ENCODE measurements at places on chromosomes 11 and 22.

- DNase-seq: peak; percentile 44
Measured at GRCh38 chr22:40300884-40301672, 45.2 kb upstream of the ADSL start.

GRCh38 chr11:35317253-35317652 is 102.1 kb downstream of the SLC1A2 start:
- DNase-seq: no peak

- DNase-seq: no peak
Measured at GRCh38 chr11:104033134-104033533, 3.3 kb upstream of the DDI1 start.

DNA sequence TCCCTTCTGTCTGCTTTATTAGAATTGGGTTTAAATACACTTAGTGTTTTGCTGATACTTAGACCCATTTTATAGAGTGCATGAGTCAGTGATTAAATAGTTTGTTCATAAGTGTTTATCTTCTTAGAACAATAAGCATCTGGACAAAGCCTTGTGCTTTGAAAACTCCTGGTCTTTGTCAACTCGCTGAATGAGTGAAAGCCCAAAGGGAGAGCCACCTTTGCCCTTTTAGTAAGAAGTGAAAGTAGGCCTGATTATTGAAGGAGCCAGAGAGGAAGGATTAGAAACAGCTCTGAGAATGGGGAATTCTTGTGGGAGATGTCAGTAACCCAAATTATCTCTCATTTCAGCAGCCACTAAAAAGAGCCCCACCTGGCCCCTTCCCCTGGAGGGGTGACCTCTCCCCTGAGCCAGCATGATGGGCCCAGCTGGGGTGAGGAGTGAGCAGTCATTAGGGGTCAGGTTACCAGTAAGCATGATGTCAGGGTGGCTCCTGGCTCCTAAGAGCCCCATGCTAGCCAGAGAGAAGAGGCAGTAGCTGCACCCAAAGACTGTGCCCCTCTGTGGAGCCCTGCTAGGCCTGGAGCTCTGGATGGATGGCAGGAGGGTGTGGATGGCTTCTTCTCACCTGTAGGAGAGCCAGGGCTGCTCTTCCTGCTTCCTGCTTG is 125.1 kb upstream of the E2F8 start:
- no peak for DNase-seq

- DNase-seq: no peak
Measured at GRCh38 chr11:93024369-93024768, 54.9 kb downstream of the MTNR1B start.

- DNase-seq: peak; percentile 92
Measured at GRCh38 chr11:7635137-7635536, 38.2 kb downstream of the CYB5R2 start.

DNA sequence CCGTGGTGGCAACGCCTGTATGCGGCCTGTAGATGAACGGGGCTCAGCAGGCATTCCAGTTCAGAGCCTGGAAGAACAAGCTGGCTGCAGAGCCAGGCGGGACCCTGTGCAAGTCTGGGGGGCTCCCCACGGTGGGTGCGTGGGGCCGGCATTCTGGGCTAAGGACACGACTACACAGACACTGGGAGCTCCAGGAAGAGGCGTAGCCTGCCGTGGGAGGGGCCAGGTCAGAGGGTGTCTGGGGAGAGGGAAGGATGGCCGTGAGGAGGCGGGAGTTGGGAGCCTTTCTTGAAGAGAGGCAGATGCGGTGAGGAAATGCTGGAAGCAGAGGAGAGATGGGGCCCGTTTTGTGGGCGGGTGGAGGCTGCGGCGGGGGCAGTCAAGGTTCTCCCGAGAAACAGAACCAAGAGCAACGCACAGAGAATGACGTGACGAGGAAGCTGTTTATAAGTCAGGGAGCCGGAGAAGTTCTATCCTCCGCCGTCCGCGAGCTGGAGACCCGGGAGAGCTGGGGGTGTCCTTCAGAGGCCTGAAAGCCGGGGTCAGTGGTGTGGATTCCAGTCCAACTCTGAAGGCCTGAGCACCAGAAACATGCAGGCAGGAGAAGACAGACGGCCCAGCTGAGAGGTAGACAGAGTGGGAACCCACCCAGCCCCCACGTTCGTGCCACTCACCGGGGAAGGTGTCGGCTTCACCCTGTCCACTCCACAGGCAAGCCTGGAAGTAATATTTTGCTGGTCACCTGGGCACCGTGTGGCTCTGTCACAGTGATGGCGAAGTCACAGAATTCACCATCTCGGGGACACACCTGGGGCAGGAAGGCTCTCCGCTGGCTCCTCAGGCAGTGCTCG is 529.6 kb downstream of the BRD1 start:
- no peak for DNase-seq

DNA sequence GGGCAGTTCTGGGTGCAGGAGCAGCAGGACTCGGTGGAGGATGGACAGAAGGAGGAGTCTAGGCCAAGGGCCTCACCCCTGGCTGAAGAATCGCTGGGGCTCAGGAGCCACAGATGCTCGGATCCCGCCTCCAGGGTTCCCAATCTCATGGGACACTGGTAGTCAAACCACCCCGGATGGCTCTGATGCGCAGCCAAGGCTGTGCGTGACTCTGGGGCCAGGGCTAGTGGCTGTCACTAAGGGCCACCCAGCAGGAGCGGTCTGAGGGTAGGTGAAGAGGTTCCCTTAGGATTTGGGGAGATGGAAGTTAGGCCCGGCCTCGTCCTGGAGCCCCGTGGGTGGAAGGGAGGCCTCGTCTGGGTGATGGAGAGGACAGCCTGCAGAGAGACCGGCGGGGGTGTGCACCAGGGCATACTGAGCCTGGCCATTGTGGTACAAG is 300.6 kb downstream of the TBC1D22A start:
- DNase-seq: no peak

- no peak for DNase-seq
Measured at GRCh38 chr11:44340656-44341055, 30.7 kb upstream of the ALX4 start.

DNA sequence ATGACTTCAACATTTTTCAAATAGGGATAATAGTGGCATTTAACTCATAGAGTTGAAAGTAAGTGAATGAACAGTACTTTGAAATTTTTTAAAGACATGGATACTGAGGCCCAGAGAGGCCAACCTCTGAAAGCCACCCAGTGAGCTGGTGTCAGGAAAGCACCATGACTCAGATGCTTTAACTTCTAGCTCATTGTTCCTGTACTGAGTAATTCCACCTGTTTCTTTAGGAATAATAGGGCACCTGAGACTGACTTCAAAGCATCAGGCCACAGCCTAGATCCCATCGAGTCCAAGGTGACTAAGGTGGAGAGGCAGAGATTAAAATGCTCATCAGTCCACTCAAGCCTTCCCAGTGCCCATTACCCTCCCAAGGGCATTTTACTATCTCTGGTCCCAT is 491.8 kb upstream of the TENM4 start:
- DNase-seq: no peak

DNA sequence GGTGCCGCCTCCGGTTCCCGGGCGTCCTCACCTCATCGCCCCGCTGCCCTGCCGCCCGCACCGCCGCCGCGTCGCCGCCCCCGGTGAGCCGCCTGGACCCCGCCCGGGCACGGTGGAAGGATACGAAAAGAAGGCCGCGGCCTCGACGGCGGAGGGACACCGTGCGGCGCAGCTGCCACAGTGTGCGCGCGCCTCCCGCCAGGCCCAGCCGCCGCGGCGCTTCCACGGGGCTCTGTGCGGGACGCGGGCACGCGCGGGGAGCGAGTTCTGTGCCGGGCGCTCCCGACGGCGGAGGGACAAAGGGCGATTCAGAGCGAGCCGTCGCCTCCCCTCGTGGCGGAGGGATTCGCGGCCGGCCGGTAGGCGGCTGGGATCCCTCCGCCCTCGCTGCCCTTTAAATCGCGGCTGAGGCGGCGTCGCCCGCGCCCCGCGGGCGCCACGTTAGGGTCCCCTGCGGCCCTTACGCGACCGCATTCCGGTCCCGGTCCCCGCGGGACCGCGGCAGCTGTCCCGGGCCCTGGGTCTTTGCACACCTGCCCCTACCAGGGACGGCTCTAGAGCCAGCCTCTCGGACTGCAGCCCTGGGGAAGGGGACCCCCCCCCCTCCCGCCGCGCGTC is 568 bp upstream of the KMT5B start:
- DNase-seq: peak; percentile 98

GRCh38 chr11:26578998-26579661 is 7.1 kb upstream of the MUC15 start:
- DNase-seq: no peak

DNA sequence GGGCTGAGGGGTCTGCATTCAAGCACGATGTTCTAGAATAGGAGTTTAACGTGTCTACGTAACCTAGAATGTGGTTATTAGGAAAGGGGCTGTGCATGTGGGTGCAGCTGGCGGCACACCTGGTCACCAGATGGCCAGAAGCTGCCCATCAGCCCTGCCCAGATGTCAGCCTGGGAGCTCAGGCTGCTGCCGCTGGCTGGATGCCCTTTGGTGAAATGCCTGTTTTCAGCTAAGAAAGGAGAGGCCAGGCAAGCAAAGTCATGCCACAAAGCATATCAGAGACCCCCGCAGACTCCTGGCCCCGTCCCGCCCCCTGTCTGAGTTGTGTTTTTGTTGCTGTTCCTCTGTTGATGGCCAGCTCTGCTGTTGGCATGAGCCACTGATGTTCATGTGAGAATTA is 11.3 kb upstream of the ADORA2A start:
- DNase-seq: no peak

- no peak for DNase-seq
Measured at GRCh38 chr11:76184551-76184993, 21.7 kb downstream of the WNT11 start.

DNA sequence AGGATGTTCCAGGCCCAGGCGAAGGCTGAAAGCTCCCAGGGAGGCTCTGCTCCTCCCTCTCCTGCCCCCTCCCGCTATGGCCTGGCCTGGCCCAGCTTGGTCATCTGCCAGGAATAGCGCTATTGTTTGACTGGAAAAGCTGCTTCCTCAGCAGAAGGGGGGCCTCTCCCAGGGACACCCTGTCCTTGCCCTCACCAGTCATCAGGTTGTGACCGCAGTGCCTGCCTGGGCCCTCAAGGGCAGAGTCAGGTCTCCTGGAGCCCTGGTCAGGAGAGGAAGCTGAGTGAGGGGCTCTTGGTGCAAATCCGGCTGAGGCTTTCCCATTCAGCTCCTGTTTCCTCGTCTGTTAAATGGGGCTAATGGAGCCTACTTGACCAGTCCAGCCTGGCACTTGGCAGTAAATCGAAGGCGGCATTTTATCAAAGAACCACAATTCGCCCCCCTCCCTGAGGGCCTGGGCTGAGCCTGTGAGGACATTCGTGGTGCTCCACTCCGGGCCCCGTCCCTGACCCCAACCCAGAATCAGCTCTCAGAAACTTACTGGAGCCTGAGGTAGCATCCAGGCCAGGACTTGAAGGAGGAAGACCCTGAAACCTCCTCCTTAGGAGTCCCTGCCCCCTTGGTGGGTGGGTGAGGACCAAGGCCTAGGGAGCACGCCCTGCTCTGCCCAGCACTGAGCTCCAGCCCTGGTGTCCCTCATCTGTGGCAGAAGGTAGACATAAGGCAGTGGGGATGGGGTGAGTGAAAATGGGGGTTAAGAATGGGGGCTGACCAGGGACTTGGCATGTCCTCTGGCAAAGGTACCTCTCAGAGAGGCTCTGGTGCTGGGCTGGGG is 2.0 kb upstream of the CASTOR1 start:
- DNase-seq: no peak

GRCh38 chr11:68357568-68357967 is 45.2 kb downstream of the LRP5 start:
- DNase-seq: no peak

DNA sequence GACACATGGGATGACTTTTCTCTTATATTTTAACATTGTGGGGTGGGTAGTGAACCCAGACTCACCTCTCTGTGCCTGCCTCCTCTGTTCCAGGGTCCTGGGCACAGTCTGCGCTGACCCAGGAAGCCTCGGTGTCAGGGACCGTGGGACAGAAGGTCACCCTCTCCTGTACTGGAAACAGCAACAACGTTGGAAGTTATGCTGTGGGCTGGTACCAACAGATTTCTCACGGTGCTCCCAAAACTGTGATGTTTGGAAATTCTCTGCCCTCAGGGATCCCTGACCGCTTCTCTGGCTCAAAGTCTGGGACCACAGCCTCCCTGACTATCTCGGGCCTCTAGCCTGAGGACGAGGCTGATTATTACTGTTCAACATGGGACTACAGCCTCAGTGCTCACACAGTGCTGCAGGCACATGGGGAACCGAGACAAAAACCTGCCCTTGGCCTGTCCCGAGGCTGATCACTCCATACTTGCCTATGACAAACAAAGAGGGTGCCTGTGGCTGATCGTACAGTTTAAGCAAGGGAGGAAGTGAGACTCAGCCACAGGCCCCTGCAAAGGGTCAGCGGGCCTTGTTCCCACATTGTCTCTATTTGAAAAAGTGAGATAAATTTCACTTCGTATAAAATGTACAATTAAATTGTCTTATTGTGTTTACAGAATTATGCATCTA is 43.7 kb upstream of the TOP3B start:
- DNase-seq: no peak

DNA sequence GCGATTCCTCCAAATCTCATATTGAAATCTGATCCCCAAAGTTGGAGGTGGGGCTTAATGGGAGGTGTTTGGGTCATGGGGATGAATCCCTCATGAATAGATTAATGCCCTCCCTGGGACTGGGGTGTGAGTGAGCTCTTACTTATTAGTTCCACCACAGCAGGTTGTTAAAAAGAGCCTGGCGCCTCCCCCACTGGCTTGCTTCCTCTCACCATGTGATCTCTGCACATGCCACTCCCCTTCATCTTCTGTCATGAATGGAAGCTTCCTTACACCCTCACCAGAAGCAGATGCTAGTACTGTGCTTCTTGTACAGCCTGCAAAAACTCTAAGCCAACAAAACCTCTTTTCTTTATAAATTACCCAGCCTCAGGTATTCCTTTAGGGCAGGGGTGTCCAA is 8.8 kb downstream of the RRAS2 start:
- no peak for DNase-seq

DNA sequence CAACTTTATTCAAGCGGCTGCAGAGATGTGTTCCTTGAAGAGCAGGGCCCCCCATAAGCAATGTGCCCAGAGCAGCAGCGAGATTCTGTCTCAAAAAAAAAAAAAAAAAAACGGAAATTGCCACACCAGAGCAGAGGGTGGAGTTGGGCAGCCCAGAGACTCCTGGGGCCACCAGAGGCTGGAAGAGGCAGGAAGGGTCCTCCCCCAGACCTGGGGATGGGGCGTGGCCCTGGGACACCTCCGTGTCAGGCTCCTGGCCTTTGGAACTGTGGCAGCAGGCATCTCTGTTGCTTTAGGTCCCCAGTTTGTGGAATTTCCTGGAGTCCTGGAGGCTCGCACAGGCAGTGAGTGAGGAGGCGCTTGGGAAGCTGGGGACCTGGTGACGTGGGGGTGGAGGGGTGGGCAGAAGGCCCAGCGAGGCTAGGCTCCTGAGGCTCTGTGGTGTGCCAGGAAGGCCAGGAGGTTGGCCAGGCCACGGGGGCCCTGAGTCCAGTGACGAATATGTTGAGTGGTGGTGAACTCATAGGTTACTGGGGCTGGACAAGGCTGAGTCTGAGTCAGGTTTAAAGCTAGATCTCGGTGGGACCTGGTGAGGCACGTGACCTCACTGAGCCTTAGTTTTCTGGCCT is 735.6 kb downstream of the BRD1 start:
- no peak for DNase-seq

GRCh38 chr22:36303874-36304273 is 50.9 kb downstream of the APOL1 start:
- peak; percentile 77 for DNase-seq

All from posterior cingulate gyrus (tissue), 11 donors.